ENCODE measurements at places on chromosomes 12 and 14.

DNA sequence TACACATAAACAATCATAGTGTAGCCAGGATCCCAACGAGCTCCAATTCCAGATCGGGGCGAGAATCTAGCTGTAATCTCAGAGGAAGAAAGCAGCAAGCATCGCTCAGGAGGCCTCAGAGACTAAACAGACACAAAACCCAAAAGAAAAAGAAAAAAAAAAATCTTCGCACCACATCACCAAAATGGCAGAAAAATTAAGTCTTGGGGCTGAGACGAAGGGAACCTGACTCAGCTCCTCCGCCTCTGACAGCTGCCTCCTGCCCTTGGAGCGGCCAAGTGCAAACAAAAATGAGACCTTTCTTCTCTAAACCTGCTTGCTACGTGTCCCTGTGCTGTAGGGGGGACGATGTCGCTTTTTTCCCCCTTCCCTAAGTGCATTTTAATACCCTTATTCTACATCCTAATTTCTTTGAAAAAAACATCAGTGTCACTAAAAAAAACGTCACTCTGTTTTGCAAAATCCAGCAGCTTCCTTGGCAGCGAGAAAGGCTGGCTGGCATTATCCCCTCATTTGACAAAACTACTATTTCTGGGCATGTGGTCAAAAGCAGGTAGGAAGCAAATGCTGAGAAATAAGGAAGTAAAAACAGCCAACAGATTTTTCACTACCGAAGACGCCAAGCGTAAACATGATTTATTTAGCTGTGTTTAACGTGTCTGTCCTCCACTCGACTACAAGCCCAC is 30.5 kb downstream of the BCL11B start:
- DNase-seq = no peak

DNA sequence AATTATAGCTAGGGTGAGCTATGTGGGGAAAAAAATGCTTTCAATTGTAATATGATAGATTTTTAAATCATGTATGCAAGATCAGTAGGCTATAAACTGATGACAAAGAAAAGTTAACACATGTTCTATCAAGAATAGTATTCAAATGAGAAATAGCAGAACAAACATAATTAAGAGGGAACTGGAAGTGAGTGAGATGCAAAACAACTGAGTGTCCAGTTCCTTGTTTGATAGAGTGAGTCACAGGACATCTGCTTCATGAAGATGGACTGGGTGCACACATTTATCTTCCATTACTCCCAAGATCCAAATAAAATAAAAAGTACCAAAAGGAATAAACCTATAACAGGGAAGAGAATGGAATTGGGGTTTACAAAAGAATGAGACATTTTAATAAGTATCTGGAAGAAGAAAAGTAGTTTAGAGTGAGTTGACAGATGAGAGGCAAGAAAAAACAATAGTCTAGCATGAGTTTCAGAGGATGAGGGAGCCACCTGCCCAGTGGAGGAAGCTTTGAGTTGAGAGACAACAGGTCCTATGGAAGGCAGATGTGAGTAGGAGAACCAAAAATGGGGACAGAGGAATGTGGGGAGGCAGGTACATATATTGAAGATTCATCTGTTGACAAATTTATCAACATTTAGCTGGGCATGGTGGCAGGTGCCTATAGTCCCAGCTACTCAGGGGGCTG is 178.1 kb upstream of the ARHGAP5 start:
- DNase-seq = no peak

DNA sequence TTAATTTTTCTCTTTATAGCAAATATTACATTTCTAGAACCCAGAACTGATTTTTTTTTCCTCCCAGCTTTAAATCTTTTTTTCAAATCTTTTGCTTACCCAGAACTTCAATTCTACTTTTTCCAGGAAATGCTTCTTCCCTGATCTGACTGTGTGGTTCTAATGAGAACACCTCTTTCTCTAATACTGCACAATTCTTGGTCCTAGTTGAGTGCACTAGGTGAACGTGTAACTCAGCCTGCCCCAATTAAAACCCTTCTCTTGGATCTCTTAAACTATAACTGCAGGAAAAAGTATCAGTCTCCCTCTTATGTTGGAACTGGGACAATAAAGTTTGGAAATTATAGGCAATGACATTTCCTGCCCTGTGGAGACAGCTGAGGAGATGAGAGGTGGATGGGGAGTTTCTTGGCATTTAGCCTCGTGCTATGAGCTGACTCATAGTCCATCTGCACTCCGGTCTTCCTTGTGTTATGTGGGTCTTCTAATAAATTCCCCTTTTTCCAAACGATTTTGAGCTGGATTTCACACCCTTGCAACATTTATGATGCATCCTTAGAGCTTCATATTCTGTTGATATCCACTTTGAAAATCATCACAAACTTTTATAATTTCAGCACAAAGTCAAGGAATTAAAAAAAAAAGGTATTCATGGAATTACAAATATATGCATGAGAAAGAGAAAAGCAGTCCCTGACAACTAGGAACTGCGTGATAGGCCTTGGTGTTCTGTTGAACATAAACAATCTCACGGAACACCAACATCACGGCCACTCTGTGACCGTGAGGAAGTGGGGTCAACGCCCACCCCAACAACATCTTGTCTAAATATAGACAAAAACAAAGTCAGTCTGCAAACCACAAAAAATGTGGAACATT is 52.4 kb downstream of the BRMS1L start:
- DNase-seq = peak; percentile 87

DNA sequence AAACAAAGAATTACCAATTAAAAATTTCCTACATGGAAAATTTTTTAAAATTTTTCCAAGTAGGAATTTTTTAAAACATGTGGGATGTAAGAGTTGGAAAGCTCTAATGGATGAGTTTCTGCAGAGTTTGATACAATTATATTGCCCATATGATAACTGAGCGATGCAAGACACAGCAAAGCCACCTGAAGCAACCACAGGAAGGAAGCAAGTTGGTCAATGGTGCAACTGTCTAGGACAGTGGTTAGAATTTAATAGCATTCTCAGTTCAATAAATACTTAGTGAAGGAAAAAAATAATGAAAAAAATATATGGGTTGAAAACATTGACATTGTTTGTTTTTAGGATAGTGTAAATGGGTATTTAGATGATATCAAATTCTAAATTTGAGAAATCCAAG is 178.6 kb upstream of the GARIN2 start:
- DNase-seq = no peak

GRCh38 chr12:52832985-52833905 is 866 bp downstream of the KRT79 start:
- DNase-seq = peak; percentile 84

DNA sequence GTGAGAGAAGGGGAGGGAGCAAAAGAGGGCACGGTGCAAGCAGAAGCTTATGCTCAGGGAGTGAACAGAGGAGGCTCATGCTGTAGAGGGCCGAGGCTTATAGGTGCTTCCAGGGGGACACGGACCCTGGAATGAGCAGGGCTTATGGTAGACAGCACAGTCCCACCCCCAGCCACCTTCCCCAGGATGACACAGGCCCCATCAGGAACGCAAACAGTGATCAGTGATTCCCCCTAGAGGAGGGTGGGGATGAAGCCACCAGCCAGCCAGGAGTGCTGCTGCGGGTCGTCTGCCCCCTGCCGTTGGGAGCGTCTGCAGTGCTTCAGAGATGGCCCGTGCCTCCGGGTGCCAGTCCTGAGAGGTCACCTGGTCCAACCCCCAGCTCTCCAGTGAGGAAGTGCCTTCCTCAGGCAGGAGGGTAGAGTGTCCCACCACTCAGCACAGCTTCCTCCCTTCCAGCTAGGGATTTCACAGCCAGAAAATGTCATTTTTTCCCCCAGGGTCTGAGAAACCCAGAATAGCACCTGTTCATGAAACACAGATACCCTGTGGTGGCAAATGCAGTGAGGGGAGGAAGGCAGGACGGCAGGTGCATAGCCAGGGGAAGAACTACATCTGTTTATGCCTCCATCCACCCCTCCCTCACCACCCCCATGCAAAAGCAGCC is 60.7 kb downstream of the SLC6A12 start:
- DNase-seq = peak; percentile 25

GRCh38 chr12:86950043-86950442 is 693.9 kb upstream of the MGAT4C start:
- DNase-seq = no peak

- DNase-seq = peak; percentile 46
Measured at GRCh38 chr12:32454866-32455265, 55.5 kb downstream of the FGD4 start.

- no peak for DNase-seq
Measured at GRCh38 chr12:5403411-5403810, 28.5 kb upstream of the NTF3 start.

DNA sequence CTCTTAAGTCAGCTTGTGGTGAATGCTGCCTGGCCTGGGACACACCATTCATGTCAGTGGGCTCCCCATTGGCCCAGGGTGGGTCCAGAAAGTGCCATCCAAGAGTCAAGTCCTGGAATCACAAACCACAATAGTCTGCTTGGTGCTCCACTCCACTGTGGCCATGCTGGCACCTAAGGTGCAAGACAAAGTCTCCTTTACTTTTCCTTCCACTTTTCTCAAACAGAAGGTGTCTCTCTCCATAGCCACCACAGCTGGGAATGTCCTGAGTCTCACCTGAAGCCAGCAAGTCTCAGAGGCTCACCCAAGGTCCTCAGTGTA is 9.0 kb downstream of the RDH16 start:
- no peak for DNase-seq

DNA sequence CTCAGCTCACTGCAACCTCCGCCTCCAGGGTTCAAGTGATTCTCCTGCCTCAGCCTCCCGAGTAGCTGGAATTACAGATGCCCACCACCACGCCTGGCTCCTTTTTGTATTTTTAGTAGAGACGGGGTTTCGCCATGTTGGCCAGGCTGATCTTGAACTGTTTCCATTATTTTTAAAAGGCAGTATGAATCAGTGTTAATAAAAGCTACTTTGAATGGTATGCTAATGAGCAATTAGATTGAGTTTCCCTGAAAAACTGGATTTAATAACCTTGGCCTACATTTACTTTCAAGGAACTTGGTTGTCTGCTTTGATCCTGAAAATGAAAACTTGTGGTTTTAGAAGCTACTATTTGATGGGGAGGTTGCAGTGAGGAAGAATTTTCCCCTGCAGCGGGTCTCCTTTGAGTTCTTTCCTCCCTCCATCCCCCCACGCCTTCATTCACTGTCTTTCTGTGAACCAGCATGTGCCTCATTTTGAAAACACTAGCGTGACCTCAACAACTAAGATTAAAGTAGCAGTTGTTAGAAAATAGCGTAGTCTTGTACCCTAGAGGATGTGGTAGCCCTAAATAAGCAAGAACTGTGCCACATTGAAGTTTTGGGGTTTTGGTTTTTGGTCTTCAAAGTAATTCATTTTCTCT is 17.8 kb upstream of the RPS6KA5 start:
- no peak for DNase-seq

- DNase-seq = no peak
Measured at GRCh38 chr14:63200035-63200740, 4.1 kb upstream of the RHOJ start.

DNA sequence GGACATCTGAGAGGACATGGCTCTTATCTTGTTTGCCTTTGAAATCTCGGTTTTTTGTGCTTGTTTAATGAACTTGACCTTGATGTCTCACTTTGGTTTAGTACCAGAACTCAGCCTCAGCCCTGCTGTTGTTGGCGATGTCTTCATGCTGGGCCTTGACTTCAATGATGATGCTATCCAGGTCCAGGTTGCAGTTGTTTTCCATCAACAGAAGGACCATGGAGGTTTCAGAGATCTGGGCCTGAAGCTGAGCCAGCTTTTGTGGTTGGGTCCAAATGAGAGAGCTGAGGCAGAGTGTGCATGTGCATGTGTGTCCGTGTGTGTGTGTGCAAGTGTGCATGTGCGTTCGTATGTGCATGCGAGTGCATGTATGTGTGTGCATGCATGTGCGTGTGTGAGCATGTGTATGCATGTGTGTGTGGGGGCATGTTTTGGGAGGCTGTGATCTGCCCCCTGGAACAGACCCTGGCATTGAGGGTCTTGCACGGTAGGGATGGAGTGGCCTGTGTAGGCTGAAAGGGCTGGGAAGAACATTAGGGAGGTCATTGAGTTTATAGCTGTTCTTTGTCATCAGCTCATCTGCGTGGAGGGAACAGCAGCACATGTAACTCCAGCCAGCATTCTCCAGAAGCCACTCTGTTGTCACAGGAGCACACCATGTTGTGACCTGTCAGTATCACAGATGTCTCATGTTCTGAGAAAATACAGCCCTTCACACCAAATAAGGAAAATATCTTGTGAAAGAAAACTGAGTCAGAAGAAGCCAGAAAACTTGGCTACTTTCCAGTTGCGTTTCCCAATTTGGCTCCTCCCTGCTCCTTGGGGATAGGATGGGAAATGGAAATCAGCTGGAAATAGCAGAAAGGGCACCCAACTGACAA is 10.0 kb upstream of the KRT82 start:
- no peak for DNase-seq

GRCh38 chr14:54650959-54651351 is 84.0 kb downstream of the SAMD4A start:
- DNase-seq = no peak

All from SJSA1 (cell line).